ENCODE measurements at places on chromosomes 6 and 20. TPM values are rescaled to one million over a fixed set of nuclear protein-coding genes. Genes with fewer than 3 reads are reported as not detected.

Gene CFAP61
- total RNA-seq, result not detected

Gene TFAP2D
- total RNA-seq, result not detected

Gene TMEM170B
- 0.86 TPM for total RNA-seq

Gene KIAA1755
- total RNA-seq, result not detected

Gene SFTA2
- total RNA-seq, result not detected

Gene HLA-DOA
- 1.8 TPM for total RNA-seq
